ENCODE measurements at places on chromosomes 11 and 22.

GRCh38 chr11:65695459-65696241 lies 16.4 kb upstream of the KAT5 start:
- peak; percentile 67 for DNase-seq

GRCh38 chr11:78377625-78378418 lies 39.8 kb downstream of the GAB2 start:
- DNase-seq: no peak

DNA sequence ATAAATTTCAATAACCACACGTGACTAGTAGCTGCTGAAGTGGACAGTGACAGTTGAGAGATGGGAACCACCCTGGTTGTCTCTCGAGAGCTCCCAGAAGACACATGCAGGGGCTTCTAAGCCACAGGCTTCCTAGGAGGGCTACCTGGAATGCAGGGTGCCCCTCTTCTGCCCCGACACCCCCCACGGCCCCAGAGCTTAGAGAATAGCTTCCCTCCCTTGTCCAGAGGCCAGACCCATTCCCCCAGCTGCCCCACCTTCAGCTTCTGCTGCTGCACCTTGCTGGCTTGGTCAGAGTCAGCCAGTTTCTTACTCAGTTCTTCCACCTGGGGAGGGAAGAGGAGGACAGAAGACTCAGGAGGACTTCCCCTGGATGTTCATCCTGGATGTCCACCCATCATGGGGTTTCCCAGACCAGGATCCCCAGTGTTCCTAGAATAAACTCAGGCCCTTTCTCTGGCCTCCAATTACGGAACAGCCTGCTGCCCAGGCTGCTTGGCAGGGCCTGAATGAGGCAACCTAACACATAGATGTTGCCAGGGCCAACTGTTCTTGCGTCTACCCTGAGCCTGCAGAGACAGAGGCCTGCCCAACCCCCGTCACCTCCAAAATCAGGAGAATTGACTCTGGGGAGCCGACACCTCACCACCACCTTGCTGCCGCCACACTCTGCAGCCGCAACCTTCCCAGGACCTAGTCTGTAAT lies 12.0 kb downstream of the IL18BP start:
- no peak for DNase-seq

- DNase-seq: no peak
These were observed at the start of gene PLCB3 for GRCh38 chr11:64251016-64251752. PLCB3 (plus strand) TSS chr11:64251530; CDS start chr11:64251650, 120 bp downstream.

DNA sequence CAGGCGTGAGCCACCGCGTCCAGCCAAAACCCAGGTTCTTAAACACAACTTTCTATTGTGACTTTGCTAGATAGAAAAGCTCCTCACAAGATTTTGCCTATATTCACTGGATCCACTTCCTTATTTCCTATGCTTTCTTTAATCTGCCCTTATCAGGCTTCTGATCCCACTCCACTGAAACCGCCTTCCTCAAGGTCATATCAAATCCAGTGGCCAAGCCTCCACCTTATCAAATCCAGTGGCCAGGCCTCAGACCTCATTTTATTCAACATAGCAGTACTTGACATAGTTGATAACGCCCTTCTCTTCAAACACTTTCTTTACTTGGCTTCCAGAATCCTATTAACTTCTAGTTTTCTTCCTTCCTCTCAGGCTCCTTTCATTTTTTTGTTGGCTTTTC lies 29.5 kb downstream of the DIXDC1 start:
- DNase-seq: no peak

DNA sequence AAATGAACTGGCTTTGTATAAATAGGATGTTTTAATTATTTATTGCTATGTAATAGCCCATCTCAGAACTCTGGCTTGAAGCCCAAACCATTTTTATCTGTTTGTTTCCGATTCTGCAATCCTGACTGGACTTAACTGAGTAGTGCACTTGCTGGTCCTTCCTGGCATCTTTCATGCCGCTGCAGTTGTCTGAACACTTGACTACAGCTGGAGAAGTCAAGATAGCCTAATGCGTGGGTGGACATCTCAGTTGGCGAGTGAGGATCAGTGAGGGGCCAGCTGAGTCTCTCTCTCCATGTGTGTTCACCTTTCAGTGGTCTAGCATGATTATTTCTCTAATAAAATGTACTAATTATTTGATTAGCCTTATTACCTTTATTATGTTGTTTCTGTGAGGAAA lies 105.8 kb downstream of the PRMT3 start:
- DNase-seq: no peak

- no peak for DNase-seq
These were observed 1984.7 kb upstream of the RAG2 start for GRCh38 chr11:38582756-38583155.

DNA sequence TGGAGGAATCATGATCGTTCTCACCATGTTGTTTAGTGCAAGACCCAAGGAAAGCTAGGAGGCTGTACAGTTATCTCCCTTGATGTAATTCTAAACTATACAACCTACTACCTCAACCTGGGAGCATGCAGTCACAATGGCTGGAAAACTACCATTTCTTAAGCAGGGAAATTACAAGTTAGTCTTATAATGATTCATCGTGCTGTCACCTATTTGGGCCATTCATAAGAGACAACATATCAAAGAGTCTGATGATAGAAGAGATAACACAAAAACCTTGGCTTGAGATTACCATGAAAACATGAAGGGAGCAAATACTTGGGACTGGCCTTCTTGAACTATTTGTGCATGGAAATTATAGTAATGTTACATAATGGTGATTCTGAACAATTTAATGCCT lies 30.5 kb upstream of the BLID start:
- no peak for DNase-seq

- DNase-seq: peak; percentile 67
These were observed 2.2 kb downstream of the CPT1B start for GRCh38 chr22:50576070-50576469.

- DNase-seq: no peak
These were observed 109.7 kb downstream of the GALNT18 start for GRCh38 chr11:11512090-11512489.

- DNase-seq: no peak
These were observed 44.9 kb downstream of the IGLL5 start for GRCh38 chr22:22932512-22932941.

DNA sequence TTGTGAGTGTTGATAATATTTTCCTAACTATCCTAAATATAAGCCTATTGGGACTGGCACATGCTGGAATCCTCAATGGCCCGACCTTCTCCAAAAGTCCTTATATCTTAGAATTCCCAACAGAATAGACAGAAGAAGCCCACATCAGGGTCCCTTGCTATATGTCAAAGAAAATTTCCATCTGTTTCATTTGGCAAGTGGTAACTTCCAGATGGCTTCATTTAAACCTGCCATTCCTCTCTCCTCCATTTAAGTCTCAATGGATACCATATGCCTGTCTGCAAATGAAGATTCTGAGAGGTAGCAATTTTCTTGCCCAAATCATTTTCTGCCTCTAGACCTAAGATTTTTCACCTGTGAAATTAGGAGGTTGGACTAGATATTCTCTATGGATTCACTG lies 73.1 kb upstream of the KCNA4 start:
- DNase-seq: no peak

DNA sequence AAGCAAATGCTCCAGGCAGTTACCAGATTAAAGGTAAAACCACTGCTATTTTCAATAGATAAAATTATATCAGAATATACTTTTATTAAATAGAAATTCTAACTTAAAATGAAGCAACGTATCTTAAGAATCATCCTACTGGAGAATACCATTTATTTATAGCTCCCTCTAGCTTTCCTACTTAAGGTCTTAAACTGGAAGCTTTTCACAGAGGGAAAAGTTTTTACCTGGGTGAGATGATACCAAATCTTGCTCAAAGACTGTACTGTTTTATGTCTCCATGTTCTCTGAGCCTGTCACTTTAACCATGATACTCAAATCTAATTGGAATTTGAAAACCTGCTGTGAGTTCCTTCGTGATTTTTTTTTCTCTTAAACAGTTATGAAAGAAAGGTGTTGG lies 291.8 kb downstream of the AASDHPPT start:
- no peak for DNase-seq

DNA sequence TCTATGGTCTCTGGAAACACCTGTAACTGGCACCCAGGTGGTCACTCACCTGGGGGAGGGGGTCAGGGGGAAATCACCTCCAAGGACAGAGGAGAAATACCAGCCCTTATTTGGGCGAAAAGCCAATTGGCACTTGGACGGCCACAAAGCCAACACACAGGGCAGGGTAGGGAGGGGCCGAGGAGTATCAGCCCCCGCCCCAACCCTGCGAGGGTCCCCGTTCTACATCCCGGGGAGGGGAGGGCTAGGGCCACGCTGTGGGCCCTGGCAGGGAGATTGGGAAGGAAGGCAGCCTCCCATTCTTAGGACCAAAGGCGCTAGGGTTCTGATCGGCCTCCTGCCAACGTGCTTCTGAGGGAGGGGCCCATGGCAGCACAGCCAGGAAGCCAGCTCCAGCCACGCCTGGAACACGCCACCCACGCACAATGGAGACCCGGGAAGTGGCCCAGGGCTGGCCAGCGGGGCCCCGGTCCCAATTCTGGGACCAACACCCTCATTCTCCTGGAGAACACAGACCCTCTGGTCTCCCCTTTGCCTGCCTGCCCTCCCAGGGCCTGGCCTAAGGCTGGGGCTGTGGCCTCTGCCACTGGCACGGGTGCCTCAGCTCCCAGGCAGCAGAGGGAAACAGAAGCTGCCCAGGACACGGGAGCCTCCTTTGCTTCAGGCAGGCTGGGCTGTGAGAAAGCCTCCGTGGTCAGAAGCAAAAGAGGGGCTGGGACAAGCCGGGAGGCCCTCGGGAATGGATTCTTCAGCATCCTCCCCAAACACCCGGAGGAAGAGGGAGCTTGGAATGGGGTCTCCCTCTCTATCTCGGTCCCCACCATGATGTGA lies 7.4 kb downstream of the CBX6 start:
- no peak for DNase-seq

GRCh38 chr22:44483878-44484277 lies 14.2 kb downstream of the RTL6 start:
- DNase-seq: no peak

GRCh38 chr22:43879901-43880540 lies 11.8 kb downstream of the PNPLA5 start:
- DNase-seq: no peak
